Stimulated activated CD8-positive, alpha-beta memory T cell treated with anti-CD3 and anti-CD28 coated beads, Interleukin-12 subunit alpha, Interleukin-12 subunit beta, amount 100 ng/mL, for 1 hour (primary cell): ENCODE measurements at places on chromosomes 13 and 19.

- no peak for DNase-seq
Measured at GRCh38 chr13:26965952-26966700, 205.5 kb downstream of the USP12 start.

DNA sequence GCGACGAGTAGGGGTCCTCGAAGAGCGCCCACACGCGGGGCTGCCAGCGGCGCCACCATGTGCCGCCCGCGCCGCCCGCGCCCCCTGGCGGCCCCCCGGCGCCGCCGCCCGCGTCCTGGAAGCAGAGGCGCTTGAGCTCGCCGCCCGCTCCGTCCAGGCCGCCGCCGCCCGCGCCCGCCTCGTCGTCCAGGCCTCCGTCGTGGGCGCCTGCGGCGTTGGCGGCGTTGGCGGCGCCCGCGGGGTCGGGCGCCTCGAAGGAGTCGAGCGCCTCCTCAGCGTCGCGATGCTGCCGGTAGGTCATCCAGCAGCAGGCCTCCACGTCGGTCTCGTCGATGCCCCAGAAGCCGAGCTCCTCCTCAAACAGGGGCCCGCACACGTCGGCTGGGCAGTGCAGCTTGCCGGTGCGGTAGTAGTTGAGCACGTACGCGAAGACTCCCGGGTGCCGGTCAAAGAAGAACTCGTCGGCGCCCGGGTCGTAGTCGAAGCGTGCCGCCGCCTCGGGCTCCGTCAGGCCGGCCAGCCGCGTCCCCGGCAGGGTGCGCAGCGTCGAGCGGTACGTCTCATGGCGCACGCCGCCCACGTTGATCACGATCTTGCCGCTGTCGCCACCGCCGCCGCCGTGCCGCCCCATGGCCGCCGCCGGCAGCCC, 829 bp downstream of the KCNC3 start:
- no peak for DNase-seq

DNA sequence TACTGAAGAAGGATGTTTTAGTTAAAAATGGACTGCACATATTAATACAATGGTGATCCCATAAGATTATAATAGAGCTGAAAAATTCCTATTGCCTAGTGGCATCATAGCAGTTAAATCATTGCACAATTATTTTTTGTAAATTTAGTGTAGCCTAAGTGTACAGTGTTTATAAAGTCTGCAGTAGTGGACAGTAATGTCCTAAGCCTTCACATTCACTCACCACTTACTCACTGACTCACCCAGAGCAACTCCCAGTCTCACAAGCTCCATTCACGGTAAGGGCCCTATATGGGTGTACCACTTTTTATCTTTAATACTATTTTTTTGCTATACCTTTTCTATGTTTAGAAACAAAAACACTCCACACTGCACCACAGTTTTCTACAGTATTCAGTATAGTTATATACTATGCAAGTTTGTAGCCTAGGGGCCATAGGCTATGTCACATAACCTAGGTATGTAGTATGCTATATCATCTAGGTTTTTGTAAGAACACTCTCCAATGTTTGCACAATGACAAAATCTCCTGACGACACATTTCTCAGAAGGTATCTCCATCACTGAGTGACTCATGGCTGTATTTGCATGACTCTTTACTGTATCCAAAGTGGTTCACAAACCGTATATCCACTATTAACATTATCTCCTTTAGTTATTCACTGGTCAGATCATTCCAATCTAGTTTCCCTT, 536.0 kb downstream of the KLF12 start:
- DNase-seq, result no peak

DNA sequence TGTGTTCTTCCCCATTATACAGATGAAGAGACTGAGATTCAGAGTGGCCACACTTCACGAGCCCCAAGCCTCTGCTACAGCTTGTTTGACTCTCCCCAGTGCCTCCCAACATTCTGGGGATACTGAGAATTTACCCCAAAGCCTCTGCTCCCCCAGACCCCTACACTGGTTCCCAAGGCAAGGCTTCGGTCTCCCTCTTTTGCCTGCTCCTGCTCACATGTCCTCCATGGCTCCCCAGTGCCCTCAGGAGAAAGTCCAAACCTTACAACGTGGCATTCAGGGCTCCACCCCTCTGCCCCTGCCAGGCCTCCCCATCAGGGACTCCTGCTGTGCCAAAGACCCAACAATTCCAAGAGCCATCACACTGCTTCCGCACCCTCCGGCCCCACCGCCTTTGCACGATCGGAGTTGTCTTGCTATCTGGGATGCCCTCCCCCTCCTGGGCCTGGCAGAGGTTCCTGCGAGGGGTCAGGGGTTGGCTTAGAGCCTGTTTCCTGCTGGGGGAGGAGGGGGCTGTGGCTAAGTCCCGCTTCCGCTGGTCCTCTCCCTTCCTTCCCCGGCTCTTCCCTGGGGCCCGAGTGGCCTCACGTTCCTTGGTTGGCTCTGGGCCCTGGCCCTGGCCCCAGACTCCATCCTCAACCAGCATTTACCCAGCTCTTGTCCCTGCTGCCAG, 15.4 kb downstream of the GTPBP3 start:
- DNase-seq, result no peak

- DNase-seq, result no peak
Measured at GRCh38 chr19:45154064-45154827, 6.5 kb downstream of the NKPD1 start.

- DNase-seq, result no peak
Measured at GRCh38 chr13:99731747-99732146, 230.5 kb downstream of the TM9SF2 start.

DNA sequence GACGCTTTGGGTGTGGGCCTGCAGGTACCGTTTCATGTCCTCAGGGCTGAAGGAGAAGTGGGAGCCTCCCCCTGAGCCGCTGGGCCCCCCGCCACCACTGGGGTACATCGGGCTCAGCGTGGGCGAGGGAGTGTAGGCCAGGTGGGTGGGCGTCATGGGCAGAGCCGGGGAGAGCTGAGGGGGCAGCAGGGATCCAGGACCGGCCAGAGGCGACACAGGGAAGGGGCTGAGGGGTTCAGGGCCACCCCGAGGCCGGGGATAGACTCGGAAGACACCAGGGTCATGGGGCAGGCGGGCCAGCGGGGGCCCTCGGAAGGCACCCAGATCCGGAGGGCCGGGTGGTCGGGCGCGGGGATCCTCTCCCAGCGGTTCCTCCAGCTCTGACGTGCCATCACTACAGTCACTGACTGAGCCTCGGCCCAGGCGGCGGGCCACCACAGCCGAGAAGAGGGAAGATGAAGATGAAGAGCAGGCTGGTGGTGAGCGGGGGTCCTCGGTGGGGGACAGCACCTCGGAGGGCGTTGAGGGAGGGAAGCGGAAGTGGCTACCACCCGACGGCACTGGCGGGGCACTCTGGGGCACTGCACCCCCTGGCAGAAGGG, 5.7 kb downstream of the ERF start:
- no peak for DNase-seq

- DNase-seq, result no peak
Measured at GRCh38 chr13:52446265-52446664, 4.2 kb downstream of the VPS36 start.

DNA sequence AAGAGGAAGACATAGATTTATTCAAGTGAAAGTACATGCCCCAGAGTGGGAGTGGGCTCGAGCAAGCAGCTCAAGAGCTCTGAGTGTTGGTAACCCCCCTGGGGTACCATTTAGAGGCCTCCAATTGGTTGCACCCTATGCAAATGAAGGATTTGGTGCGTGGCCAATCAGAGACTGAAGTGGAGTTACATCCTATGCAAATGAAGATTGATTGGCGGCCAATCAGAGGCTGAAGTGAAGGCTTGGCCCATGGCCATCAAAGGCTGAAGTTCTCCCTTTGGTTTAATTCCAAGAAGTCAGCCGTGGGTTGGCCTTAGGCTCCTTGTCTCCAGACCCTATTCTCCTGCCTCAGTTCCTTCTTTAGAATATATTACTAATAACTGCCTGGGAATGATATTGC, 12.9 kb upstream of the IGFL1 start:
- DNase-seq, result no peak

GRCh38 chr13:102643656-102644055, 46.9 kb downstream of the TPP2 start:
- no peak for DNase-seq
